ENCODE measurements at places on chromosomes 4 and X.
A peak's percentile ranks its signal among the peaks of the same experiment; 100 is the strongest.

GRCh38 chr4:19947349-19947748 is 304.4 kb upstream of the SLIT2 start:
- no peak for DNase-seq

GRCh38 chr4:118282692-118283091 is 70.1 kb downstream of the PRSS12 start:
- DNase-seq: no peak

DNA sequence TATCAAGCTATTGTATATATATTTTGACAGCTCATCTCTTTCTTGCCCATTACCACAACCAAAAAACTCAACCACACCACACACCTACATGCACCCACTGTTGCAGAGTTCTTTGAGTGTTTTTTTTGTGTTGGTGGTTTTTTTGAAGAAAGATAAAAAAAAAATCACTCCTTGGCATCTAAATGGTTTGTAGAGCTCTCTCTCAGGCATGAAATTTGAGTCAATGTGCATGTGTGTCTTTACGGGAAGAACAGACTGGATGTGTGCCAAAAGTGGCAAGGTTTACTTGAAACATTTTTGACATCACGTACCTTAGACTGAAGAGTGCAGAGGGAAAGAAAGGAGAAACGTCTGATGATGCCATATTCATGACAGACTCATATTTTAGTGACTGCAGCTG is 154.2 kb downstream of the FHIP1A start:
- DNase-seq: no peak

DNA sequence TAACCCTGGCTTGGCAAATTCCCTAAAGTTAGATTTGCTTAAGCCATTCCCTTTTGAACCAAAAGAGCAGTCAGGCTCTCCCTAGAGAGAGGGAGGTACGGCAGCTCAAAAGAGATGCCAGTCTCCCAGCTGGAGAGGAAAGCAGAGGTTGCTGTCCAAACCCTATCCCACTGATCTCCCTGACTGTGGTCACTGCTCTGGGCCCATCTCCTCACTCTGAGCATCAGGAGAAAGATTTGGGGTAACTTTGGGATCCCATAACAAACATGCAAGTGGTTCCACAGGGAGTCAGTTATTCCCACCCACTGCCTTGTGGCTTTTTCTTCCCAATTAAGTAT is 17.1 kb downstream of the ACSL1 start:
- DNase-seq: no peak

- no peak for DNase-seq
Measured at GRCh38 chr4:79678472-79679202, 270.6 kb upstream of the GK2 start.

- no peak for DNase-seq
Measured at GRCh38 chrX:41684138-41684537, 4.6 kb upstream of the GPR34 start.

DNA sequence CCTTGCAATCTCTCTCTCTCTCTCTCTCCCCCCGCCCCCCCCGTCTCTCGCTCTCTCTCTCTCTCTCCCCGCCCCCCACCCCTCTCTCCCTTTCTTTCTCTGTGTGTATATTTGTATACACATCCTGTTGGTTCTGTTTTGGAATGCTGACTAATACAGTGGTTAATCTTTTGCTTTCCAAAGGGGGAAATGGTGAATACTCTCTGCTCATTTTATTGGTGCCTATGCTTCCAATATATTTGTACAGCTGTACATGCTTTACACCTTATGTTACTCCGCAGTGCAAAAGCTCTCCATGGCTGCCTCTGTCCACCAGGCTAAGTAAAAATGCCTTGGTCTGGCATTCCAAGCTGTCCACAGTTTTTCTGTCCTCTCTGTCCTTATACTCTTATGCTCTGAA is 158.8 kb downstream of the RBMX2 start:
- no peak for DNase-seq

DNA sequence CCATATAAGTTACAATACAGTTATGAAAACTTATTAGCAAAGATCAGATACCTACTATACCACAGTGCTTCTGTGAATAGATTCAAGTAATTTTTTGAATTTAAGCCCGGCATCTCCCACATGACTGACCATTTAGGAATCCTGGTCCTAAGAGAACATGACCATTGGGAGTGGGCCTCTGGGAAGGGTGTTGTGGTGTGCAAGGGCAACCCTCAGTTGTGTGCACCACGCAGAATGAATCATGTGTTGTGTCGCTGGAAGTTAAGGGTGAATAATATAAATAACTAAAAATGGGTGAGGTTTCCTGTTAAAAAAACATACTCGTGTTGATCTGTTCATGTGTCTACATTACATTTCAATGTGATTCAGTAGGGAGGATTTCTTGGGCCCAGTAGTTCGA is 15.5 kb downstream of the CPE start:
- DNase-seq: no peak

DNA sequence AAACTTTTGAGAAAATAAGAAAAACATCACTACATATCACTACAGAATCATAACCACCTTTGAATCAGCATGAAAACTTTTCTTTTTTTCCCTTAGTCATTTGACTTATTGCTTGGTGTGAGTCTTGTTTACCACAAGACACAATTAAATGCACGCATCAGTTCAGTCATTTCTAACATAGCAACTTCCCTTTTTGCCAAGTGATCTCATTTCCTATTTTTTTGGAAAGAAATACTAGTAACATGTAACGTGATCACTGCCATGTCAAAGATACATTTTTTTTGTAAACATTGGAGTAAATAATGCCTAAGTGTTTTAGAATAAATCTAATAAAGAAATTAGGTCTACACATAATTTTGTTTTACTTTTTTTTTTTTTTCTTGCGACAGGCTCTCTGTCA is 5.1 kb upstream of the CXCL8 start:
- DNase-seq: no peak

- no peak for DNase-seq
Measured at GRCh38 chr4:164467493-164467892, 286.4 kb upstream of the SMIM31 start.

DNA sequence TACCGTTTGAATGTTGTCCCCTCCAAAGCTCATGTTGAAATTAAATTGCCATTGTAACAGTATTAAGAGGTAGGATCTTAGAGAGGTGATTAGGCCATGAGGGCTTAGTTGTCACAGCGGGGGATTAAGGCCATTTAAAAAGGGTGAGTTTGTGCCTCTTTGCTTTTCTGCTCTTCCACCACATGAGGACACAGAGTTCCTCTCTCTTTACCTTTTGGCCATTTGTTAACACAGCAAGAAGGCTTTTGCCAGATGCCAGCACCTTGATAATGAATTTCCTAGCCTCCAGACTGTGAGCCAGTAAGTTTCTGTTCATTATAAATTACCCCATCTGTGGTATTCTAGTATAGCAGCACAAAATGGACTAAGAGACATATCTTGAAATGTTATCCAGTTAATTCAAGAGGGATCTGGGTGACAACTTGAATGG is 7.8 kb upstream of the HERC3 start:
- no peak for DNase-seq

DNA sequence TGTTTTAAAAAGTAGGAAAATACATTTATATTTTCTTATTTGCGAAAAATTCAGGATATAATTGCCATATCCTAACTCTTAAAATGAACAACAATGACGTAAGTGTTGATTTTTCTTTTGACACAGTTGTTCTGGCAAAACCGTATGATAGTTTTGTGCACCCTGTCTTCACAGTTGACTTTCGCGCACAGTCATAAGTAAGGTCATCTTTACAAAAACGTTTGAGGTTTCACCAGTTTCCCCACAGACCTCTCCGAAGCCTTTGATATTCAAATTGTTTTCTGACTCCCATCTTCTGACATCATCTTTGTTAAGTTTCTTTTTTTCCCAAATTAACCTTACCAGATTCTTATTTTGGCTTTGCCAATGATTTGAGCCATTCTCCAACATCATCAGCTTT is 48.1 kb upstream of the ATXN3L start:
- DNase-seq: no peak

DNA sequence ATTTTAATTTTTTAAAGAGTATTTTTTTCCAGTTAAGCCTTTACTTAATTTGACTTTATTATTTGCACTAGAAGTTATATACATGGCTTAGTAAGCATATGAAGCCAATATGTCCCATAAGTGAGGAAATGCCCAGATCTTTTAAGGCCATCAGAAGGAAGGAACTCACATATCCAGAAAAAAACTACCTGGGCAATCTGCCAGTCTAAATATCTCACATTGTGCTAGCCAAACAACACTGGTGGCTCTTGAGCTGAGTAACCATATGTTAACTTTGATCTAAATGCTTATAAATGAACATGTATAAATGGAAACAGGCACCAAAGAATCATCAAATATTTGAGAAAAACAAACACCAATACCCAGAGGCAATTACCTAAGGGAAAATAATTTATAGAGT is 138.6 kb upstream of the APOOL start:
- no peak for DNase-seq

DNA sequence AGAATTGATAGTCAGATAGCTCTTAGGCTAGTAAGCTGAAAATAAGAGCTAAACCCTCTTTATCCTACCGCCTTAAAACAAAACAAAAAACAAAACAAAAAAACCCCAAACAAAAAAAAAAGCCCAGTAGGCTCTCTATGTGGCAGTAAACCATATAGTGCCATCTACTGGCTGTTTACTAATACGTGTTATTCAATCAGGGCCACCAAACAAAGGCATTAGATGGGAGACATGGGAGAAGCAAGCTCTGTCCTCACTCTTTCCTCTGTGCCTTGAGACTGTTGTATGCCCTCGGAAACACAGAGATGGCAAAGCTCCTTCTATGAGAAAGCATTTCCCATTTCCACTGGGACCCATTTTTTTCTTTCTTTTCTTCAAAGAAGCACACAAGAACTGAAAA is 148.8 kb upstream of the MID1 start:
- DNase-seq: peak; percentile 27

DNA sequence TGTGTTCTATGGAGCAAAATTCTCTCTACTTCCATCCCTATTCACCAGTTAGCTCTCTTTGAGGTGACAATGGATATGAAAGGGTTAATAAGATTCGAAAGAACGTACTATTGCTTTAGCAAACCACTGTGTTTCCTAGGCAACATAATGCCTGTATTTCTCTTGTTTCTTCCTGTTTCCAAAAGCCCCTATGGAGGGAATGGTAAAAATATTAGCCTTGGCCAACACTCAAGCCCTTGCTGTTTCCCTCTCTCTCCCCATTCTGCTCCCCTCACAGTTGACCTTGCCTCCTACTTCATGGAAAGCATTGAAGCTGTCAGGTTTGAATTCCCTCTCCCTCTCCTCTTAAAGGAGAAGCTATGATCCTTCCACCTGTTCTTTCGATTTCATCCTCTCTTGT is 9.6 kb upstream of the PGRMC1 start:
- no peak for DNase-seq

DNA sequence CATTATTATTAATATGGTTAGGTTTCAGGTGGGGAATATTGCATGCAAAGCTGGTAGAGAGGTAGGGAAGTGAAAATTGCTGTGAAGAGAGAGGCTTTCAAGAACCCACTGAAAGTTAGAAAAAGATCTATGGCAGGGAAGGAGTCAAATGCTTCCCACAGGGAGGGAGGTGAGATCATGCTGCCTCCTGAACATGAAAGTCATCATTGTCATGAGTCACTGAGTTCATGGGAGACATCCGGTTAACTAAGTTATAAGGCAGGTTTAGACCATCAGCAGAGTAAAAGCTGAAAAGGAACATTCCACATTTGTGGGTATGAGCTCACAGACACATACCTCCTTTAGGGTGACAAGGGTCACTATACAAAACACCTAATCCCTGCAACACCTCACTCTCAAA is 16.2 kb downstream of the GATB start:
- DNase-seq: no peak

GRCh38 chrX:150332023-150332422 is 31.1 kb upstream of the MAMLD1 start:
- DNase-seq: no peak

- DNase-seq: peak; percentile 33
Measured at GRCh38 chr4:152009031-152009670, 248.3 kb upstream of the GATB start.

DNA sequence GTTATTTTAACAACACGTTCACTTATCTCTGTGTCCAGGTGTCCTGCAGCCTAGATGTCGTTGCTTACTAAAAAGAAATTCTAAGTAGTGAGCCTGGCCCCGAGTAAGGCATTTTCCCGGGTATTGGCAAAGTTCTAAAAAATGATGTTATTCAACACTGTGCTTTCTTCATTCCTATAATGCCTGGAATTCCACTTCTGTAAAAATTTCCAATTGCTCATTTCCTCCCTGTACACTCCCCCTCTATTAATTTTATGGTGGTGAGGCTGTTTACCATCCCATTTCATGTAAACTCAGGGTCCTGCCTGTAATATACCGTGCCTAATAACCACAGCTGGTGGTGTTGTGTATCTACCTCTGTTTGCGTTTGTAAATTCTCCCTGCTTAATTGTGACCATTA is 14.2 kb downstream of the BST1 start:
- no peak for DNase-seq

- no peak for DNase-seq
Measured at GRCh38 chr4:73028621-73029020, 40.9 kb downstream of the COX18 start.

GRCh38 chrX:111854556-111855490 is 21.2 kb upstream of the TRPC5OS start:
- no peak for DNase-seq

DNA sequence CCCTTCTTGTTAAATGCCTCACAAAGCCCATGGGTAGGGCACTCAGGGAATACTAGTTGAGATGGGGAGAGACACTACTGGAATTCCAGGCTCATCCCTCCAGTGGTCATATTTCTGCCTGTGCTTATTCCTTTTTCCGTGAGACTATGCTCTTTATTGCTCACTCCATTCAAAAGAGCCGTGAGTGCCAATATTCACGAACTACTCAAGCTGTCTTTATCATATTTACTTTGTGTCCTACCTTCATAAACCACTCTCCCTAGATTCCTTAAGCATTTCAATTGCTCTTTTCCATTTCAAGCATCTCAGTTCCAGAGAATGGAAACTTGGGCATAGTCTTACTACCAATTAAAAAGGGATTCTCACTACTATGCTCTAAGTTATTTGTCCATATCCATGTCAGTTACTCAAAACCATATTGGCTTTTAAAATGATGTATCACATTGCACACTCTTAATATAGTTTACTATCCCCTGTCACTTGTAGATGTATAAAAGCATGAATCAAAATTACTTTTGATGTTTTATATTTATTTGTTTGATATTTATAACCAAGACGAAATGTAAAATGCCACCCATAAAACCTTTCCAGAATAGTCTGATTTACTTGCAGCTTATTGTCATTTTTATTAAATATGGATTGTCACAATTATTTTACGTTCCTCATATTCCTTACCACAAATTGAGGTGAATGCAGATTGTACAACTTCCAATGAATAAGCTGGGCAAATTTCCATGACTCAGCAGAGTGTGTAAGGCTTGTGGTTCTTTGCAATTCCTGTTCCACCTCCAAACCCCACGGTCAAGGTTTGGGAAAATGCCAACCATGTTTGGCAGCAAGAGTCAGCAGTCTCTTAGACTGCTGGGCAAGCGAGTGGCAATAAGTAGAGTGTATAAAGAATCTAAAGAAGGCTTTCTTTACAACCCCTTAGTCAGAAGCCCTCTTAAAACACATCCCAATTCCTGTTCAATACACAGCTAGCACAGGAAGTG is 24.4 kb downstream of the ENOX2 start:
- DNase-seq: no peak

GRCh38 chrX:151676196-151676595 is 19.1 kb upstream of the PRRG3 start:
- DNase-seq: no peak

- no peak for DNase-seq
Measured at GRCh38 chr4:125042041-125042440, 272.7 kb upstream of the FAT4 start.

- DNase-seq: peak; percentile 50
Measured at GRCh38 chr4:27684610-27685011, 824.0 kb downstream of the STIM2 start.

Measured in renal pelvis (tissue), 12 donors.